ENCODE measurements at places on chromosomes 12 and 14.

GRCh38 chr14:99568567-99569560 is 35.1 kb downstream of the CCDC85C start:
- no peak for DNase-seq

DNA sequence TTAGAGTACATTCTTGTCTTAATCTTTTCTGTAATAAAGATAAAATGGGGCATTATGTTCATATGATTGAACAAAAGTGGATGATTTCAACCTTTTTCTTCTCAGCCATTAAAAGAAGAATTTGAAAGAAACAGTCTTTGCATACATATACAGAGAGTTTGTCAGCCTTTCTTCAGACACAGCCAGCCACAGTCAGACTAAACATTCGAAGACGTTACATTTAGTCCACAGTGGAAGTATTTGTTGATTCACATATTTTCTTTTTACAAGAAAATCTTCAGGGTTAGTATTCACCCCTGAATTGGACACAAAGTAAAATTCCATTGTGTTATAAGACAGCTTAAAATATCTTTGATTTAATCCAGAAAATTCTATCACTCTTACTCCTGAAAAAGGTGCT is 36.2 kb downstream of the ETV6 start:
- DNase-seq = no peak

DNA sequence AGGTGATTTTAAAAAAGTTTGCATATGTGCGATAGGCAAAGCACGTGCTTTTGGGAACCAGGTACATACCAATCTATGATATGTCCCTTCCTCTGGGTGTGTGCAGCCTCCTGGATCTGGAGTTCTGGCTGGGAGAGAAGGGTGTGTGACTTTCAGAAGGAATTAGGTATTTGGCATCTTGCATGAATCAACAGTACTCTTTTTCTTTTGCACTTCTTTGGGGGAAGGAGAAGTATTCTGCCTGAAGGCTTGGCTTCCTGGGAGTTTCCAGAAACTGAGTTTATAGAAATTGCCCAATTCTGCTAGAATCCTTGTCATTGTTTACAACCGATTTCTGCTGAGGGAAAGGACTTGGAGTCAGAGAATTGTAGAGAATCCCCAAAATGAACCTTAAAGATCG is 2.9 kb upstream of the CLMN start:
- no peak for DNase-seq

DNA sequence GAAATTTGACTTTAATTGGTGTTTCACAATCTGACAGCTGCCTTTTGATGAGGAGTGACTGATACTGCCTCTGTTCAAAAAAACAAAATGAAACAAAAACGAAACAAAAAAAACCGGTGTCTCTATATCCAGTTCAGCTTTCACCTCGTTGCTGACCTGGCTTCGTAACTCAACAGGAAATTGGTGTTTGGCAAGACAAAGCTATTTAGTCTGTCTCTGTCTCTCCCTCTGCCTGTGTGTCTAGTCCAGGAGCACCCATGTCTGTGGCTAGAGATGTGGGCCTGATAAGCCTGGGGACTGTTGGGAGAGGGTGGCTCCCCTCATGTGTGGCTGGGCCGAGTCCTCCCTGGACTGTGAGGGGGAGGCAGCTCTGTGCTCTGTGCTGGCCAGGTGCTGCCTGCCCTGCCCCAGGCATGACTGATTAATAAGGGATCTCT is 11.3 kb downstream of the CACNA1C start:
- no peak for DNase-seq

DNA sequence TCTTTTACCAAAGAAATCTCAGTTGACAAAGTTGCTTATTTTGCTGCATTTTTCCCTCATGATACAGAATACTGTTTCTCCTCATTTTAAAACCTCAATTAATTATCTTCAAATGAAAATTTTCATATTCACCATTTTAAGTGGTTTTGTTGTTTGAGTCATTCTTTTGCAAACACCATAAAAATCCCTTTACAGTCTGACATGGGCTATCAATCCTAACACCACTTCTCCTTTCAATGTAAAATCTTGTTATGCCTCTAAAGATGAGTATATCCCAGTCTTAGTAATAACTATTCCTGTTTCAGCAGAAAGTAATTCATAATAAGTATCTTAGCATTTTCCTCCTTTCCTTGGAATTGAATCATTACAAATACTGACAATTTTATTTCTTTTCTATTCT is 192.2 kb downstream of the SYT1 start:
- no peak for DNase-seq

DNA sequence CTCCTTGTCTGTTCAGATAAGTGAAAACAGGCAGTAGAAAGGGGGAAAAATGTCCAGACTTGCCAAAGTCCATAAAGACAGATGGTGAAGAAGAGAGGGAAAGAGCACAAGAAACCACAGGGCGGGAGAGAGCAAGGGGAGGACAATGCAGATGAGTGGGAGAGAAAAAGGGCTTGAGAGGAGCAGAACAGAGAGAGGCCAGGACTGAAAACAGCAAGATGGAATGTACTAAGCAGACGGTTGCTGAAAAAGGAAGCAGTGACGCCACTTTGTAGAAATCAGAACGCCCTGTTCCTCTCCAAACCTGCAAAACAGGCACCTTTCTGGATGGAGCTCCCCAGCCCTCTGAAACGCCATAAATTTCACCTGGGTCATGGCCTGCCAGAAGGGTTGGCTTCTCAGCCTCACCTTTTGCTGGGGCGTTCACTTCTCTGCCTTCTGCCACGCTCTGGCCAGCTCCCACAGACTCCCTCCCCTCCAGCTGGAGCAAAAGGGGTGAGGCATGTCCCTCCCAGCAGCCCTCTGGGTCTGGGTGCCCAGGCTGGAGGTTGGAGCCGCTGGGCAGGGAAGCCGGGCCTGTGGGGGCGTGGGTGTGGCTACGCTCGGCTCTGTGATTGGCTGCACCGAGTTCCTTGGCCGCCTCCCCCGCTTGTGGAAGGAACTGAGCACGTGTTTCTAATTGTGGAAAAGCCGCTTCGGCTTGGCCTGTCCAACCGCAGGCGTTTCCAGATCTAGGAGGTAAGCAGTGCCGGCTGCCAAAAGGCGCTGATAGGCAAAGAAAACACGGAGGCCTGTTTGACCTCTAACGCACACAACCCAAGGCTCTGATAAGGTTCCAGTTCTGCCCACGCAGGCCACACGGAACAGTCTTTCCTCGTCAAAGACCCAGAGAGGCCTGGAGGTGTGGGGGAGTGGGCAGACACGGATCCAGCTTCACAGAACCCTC is 29.3 kb downstream of the SLC7A8 start:
- DNase-seq = no peak

GRCh38 chr12:70695361-70696023 is 58.3 kb upstream of the PTPRB start:
- DNase-seq = no peak

GRCh38 chr14:69616408-69616773 is 5.0 kb downstream of the SUSD6 start:
- DNase-seq = no peak

DNA sequence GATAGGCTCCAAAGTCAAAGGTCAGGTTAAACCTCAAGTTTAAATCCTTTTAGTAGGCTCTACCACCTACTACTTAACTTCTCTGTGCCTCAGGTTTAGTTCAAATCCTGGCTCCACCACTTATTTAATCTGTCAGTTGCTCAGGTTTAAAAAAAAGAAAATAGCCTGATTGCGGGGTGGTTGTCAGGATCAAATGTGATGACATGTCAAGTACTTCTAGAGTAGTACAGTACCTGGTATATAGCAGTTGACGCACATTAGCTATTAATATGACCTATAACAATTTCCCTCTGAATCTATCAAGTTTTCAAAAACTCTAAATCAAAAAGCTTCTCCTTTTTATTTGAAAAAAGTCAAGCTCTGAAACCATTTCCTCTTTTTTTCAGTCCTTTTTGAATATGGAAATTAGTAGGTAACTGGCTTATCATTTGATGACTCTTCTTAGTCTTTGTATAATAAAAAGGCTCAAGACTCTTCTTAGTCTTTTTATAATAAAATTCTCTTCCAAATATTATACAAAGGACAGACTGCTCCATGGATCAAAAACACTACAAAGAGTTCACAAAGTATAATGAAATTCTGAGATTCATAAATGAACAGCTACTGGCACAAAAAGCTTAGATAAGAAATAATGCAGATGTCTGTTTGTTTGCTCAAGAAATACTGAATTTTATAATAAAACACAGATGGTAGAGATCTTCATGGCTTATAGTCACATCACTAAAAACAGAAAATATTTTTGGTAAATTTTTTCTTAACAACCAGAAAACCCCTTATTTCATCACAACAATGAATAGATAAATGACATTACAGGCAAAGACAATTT is 5.0 kb downstream of the OSBPL8 start:
- no peak for DNase-seq

DNA sequence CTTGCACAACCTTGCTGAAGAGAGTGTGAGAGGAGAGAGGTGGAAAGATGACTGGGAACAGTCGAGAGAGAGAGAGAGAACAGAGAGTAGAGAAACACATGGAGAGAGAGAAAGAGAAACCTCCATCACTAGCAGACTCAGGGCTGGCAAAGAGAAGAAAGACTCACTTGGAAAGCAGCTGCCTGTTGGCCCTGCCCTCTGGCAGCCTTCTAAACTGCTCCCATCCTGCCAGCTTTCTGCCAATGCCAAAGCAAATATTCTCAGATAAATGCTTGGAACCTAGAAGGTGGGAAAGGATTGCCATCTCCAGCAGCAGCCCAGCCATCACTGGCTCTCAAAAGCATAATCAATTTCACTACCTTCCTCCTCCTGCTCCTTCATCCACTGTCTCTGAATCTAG is 107.9 kb upstream of the WSCD2 start:
- no peak for DNase-seq

- DNase-seq = no peak
These were observed 29.9 kb downstream of the TSPAN9 start for GRCh38 chr12:3107071-3107583.
